ENCODE measurements at places on chromosomes 13 and 19. TPM values are rescaled to one million over a fixed set of nuclear protein-coding genes. Genes with fewer than 3 reads are reported as not detected.
A peak's percentile ranks its signal among the peaks of the same experiment; 100 is the strongest.

DNA sequence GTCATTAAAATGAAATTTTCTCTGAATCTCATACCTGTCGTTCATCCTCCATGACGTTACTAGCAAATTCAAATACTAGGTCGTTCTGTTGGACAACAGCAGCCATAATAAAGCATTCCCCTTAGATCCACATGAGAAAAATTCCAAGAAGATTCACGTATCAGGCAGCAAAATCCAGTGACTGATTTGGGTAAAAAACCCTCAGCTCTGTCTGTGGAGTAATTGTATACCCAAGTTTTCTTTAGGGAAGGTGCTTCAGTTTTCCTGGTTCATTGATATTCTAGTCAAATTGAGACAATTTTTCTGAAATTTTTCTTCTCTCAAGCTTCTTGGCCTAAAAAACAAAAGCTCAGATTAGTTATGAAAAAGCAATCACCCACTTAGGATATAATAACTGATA is 37.2 kb downstream of the ELF1 start:
- H3K27me3 ChIP-seq: peaks cover 4% of the 10 kb centered on the region
- H3K36me3 ChIP-seq: no peaks in the 10 kb centered on the region
- H3K4me1 ChIP-seq: peaks cover 34% of the 10 kb centered on the region
- H3K27ac ChIP-seq: peak overlapping the region; percentile 98

- H3K4me1 ChIP-seq: peaks cover 19% of the 10 kb centered on the region
- H3K27me3 ChIP-seq: peaks cover 10% of the 10 kb centered on the region
- no peak for DNase-seq
- no peak overlapping the region for H3K27ac ChIP-seq
These were observed 19.8 kb upstream of the POU2F2 start for GRCh38 chr19:42151782-42152684.

- H3K4me3 ChIP-seq: no peak overlapping the region
- no peak overlapping the region for H3K27ac ChIP-seq
- no peaks in the 10 kb centered on the region for H3K36me3 ChIP-seq
These were observed 68.8 kb downstream of the LMO7 start for GRCh38 chr13:75704927-75705288.

DNA sequence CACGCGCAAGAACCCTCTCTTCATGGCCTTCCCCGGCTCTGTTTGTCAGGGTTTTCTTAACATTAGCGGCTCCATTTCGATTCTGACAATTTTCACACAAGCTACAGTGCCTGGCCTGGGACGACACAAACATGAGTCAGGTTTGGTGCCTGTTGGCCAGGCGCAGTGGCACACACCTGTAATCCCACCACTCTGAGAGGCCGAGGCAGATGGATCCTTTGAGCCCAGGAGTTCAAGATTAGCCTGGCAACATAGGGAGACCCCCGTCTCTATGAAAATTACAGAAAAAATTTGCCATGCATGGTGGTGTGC is 1.9 kb upstream of the RAB20 start:
- H3K36me3 ChIP-seq: peaks cover 4% of the 10 kb centered on the region
- H3K4me3 ChIP-seq: no peak overlapping the region
- peaks cover 8% of the 10 kb centered on the region for H3K4me1 ChIP-seq
- no peak overlapping the region for H3K27ac ChIP-seq
- peaks cover 8% of the 10 kb centered on the region for H3K27me3 ChIP-seq

DNA sequence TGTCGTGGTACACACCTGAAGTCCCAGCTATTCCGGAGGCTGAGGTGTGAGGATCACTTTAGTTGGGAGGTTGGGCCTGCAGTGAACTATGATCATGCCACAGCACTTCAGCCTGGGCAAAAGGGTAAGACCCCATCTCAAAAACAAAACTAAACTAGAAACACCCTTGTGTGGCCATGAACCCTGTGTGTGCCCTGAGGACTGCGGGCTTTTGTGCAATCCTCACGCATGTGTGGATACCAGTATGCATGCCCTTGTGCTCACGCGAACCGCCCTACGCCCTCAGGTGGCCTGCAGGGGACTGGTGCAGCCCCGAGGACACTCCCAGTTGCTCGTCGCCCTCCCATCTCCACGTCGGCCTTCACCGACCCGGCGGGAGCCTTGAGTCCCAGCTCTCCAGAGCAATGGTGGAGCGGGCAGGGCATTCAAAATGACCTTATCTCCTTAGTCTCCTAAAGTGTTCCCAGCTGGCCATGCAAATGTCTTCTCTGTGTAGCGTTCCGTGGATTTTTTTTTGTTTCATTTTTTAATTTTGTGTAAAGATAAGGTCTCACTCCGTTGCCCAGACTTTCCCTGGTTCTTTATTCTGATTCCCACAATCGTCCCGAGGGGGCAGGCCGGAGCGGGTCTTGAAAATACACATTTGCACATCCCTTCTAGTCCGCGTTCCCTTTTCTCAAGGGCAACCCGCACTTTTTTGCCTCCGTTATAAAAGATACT is 868 bp upstream of the EGLN2 start:
- peak overlapping the region; percentile 95 for H3K4me3 ChIP-seq
- H3K27ac ChIP-seq: peak overlapping the region; percentile 88
- DNase-seq: peak; percentile 69
- peaks cover 33% of the 10 kb centered on the region for H3K4me1 ChIP-seq
- H3K27me3 ChIP-seq: peaks cover 11% of the 10 kb centered on the region

DNA sequence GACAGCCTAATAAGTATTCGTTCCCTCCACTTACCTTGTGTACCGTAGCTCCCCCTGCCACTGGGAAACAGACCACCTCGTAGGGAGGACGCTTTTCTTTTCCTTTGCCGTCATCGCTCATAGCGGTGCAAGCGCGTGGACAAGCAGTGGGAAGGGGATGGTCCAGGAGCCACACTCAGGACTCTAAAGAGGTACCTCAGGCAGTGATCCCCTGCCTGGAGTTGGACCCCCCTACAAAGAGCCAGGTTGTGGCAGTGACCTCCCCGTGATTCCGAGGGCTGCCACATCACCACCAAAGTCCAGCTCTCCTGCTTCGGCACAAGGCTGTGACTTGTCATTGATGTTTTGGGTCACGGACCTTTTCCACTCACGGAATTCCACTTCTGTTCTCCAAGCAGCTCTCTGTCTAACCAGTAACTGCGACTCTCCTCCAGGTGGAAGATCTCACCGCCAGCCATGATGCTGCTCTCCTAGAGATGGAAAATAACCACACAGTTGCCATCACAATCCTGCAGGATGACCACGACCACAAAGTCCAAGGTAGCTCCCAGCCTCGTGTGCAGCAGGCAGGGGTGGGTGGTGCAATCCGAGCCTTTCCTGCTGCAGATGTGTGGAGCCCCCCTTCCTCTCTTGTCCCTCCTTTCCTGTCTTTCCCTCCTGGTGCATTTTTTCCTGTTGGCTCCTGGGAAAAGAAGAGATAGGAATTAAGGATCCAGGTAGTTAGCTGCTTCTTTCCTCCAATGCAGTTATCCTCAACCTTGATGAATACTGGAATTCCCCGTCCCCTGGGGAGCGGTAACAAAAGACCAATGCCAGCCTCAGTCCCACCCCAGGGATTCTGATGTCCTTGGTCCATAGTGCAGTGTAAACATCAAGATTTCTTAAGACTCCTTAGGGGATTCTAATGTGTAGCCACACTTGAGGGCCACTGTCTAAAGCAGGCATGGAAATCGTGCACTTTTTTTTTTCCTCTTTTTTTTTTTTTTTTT is 107.7 kb downstream of the SLC7A1 start:
- no peak overlapping the region for H3K27ac ChIP-seq
- H3K4me1 ChIP-seq: peaks cover 6% of the 10 kb centered on the region
- no peaks in the 10 kb centered on the region for H3K27me3 ChIP-seq

DNA sequence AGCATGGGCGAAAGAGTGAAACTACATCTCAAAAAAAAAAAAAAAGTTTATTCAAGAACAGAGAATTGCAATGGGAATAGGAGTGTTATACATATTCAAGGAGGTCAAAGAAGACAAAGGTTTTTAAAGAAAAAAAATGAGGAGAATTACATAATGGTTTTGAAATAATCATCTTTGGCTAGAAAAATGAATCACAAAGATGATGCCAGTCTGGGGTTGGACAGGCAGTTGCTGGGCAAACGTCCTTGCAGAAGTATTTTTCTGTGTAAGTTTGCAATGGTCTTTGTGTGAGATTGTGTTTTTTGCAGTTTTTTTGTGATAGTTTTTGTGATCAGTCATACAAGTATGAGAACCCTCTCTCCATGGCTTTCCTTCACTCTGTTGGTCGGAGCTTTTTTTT is 23.7 kb downstream of the LYPD3 start:
- H3K27ac ChIP-seq: no peak overlapping the region
- H3K4me3 ChIP-seq: no peak overlapping the region
- peaks cover 3% of the 10 kb centered on the region for H3K27me3 ChIP-seq

The FAM124A gene
- total RNA-seq: 4.9 TPM

The THSD1 gene
- total RNA-seq: 346 TPM

The PDX1 gene
- 0.59 TPM for total RNA-seq

The ZNF581 gene
- total RNA-seq: 47.2 TPM

The SLC10A2 gene
- not detected for total RNA-seq
